Aortic smooth muscle cell (primary cell): ENCODE measurements at places on chromosomes 16 and 17. TPM values are rescaled to one million over a fixed set of nuclear protein-coding genes. Genes with fewer than 3 reads are reported as not detected.

The METRNL gene
- total RNA-seq = 73.6 and 86.7 TPM in 2 replicates

The TEX19 gene
- total RNA-seq = not detected in 2 replicates

The CA7 gene
- total RNA-seq = not detected in 2 replicates

The CHP2 gene
- not detected in 2 replicates for total RNA-seq

The C17orf100 gene
- 0.37 and 0.40 TPM in 2 replicates for total RNA-seq

The HSPB9 gene
- total RNA-seq = not detected in 2 replicates

The GRAPL gene
- total RNA-seq = 0.25 and 0.53 TPM in 2 replicates

The RDM1 gene
- 0.92 and 0.99 TPM in 2 replicates for total RNA-seq

The GAS2L2 gene
- not detected in 2 replicates for total RNA-seq

The CD79B gene
- 2.1 and 2.9 TPM in 2 replicates for total RNA-seq
